ENCODE measurements at places on chromosomes 7 and 10. TPM values are rescaled to one million over a fixed set of nuclear protein-coding genes. Genes with fewer than 3 reads are reported as not detected.

SEMA3C gene
- not detected for total RNA-seq

GHRHR gene
- not detected for total RNA-seq

MOGAT3 gene
- total RNA-seq, result not detected

HOXA1 gene
- 0.25 TPM for total RNA-seq

MRLN gene
- not detected for total RNA-seq

GDF2 gene
- total RNA-seq, result not detected

SPDYE16 gene
- total RNA-seq, result 0.20 TPM

LRRC4 gene
- total RNA-seq, result not detected

TMEM26 gene
- not detected for total RNA-seq

DUSP5 gene
- total RNA-seq, result 49.4 TPM

ANKRD30A gene
- not detected for total RNA-seq

CYP17A1 gene
- not detected for total RNA-seq

PLA2G12B gene
- not detected for total RNA-seq

TAF3 gene
- total RNA-seq, result 12.7 TPM

GRCh38 chr10:44936314-44936975 is 23.2 kb upstream of the RASSF4 start:
- DNase-seq, result no peak

DNA sequence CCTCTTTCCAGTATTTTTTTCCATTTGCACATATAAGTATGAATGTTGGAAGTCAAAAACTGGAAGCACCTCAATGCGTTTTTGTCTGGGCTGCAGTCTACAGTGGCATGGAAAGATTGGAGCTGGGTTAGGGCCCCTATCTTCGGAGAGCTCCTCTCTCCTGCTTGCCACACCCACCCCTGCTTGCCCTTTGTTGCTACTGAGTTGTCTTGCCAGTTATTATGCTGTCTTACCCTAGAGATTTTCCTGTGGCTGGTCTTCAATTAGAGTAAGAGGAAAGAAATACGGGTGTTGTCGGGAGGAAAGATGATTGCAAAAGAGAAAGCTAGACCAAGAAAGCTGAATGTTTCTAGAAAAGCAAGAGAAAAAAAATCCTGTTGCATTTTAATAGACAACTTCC is 228.9 kb upstream of the CELF2 start:
- no peak for DNase-seq

DNA sequence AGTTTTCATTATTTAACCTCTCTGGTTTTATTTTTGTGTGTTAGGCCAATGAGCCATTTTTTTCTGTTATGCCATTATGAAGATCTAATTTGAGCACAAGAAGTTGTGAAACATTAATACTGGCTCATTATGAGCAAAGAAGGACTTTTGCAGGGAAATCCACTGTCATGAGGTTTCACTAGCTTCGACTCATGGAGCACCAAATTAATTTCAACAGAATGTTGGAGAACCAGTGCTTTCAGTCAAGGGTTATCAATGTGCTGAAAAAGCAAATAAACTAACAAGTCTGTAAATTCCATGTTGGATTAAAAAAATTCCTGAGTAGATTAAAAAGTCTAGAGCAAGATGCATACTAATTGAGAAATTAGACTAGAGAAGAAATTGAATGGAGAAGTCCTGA is 594.2 kb upstream of the FZD8 start:
- no peak for DNase-seq

GRCh38 chr7:25802057-25802456 is 349.9 kb upstream of the NFE2L3 start:
- DNase-seq, result no peak

- no peak for DNase-seq
Observed at GRCh38 chr10:12027539-12027938, 15.1 kb downstream of the UPF2 start.

DNA sequence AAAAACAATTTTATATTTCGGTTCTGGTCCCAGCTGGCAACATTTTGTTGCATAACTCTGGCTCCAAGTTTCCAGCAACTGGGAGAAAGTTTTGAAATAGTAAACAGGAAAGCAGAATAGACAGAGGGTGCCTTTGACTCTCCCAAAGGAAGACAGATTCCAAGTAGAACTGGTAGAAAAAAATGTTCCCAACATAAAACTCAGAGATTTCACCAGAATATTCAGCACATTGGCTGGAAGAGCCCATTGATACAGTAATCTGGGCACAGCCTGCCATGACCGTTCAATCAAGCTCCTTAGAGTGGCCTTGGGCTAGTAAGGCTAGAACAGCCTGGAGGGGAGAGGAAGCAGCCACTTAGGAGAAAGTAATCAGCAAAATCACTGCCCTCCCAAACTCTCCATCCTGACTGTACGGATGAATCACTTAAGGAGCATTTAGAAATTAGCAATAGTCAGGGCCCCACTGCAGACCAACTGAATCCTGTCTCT is 120.4 kb downstream of the CUBN start:
- DNase-seq, result no peak

GRCh38 chr7:126483972-126484371 is 768.8 kb downstream of the GRM8 start:
- DNase-seq, result no peak

- DNase-seq, result no peak
Observed at GRCh38 chr7:44163591-44163990, 22.5 kb upstream of the MYL7 start.

DNA sequence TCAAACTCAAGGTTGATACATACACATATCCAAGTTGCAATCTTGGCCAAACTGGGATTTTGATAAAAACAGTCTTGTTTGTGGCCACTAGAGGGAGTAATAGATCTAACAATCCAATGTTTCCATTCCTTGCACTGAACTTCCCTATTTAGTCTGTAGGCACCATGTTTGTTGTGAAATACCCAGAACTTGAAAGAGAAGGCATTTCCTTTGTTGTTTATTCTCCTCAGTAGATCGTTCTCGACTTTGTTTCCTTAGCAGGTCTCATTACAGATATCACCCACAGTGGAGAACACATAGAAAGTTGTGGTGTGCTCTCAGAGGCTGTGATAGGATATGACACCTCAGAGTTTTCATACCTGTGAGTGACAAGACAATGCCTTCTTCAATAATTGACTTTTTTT is 70.3 kb upstream of the MXI1 start:
- DNase-seq, result no peak

DNA sequence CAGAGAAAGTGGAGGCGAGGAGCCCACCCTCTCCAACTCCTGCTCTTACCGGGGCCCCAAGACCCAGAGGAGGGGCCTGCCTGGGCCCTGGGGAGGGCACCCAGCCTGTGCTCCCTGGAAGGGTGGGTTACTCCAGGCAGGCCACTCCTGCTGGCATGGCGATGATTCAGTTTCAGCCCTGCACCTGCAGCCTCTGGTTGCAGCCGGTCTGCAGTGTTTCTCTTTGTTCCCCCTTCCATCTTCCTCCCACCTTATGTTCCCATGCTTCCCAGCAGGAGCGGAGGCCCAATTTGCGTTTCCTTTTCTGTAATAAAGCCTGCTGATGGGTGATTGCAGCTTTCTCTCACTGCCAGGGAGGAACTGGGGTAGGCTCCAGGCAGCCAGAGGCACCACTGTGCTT is 53.2 kb upstream of the FAM20C start:
- no peak for DNase-seq

- DNase-seq, result no peak
Observed at GRCh38 chr10:97230146-97230545, 44.4 kb upstream of the SLIT1 start.

- no peak for DNase-seq
Observed at GRCh38 chr7:127154958-127155357, 97.8 kb downstream of the GRM8 start.

GRCh38 chr7:36312064-36312914 is 77.4 kb upstream of the ANLN start:
- peak; percentile 20 for DNase-seq

- no peak for DNase-seq
Observed at GRCh38 chr10:5070648-5071410, 23.4 kb upstream of the AKR1C3 start.

GRCh38 chr10:23063973-23064812 is 31.2 kb upstream of the MSRB2 start:
- DNase-seq, result no peak

DNA sequence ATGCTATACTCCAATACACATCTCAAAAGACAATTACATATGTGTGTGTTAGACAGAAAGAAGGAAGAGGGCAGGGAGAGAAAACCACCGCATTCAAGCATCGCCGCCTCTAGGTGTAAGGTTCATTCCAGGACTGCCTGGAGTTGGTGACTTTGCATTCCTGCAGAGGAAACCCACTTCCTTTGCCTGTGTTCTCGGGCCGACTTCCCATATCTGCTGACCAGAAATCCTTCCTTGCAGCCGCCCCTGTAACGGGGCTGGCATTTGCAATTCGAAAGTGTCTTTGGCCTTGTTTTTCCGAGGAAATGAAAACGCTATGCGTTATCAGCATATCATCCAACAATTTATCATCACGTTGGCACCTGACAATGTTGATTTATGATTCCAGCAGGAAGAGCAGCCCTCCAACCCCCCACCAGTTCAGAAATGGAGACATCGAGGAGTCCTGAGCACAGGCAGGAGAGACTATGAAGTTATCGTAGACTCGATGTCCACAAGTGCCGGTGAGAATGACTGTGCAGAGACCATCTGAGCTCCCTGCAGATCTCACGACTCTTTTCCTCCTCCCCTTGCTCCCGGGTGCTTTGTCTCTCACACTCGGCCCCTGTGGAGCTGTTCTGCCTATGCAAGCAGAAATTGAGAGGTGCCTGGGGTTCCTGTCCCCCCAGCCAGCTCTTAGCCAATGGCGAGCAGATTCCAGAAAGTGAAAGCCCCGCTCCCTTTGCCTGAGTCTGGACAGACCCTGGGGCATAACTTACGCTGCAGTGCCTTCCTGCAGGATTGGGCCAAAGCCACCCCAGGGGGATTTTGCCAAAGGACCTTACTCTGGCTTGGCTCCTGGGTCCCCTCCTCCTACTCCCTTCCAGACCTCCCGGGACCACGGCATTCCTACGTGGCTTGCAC is 68.9 kb upstream of the FOXK1 start:
- DNase-seq, result no peak

DNA sequence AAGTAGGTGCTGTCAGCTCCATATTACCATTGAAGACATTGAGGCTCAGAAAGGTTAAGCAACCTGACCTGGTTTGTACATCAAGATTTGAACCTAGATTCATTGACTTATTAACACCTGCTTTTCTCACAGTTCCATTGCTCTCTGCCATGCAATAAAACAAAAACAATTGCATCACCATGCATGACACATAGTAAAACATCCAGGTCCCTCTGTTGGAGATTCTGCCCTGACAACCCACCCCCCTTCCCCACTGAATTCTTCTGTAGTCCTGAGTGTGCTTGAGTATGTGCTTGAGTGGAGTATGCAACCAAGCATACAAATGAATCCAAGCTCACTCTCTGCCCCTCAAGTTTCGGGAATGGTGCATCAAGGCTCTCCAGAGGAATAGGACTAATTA is 6.0 kb upstream of the LMBR1 start:
- DNase-seq, result no peak

- DNase-seq, result peak; percentile 40
Observed at GRCh38 chr10:29804025-29804852, 169.5 kb upstream of the SVIL start.

DNA sequence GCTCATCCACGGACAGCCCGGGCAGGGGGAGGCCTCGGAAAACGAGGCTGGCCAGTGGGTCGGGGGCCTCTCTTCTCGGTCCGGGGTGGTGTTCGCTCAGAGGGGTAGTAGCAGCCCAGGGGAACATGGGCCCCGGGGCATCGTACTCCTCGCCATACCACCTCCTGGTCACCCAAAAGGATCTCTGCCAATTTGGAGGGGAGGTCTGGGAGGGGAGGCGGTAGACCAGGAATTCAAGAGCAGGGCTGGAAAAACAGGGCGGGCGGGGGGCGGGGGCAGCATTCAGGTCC is 67.4 kb downstream of the SLC29A4 start:
- no peak for DNase-seq

GRCh38 chr7:50724526-50725520 is 57.9 kb downstream of the GRB10 start:
- peak; percentile 10 for DNase-seq

DNA sequence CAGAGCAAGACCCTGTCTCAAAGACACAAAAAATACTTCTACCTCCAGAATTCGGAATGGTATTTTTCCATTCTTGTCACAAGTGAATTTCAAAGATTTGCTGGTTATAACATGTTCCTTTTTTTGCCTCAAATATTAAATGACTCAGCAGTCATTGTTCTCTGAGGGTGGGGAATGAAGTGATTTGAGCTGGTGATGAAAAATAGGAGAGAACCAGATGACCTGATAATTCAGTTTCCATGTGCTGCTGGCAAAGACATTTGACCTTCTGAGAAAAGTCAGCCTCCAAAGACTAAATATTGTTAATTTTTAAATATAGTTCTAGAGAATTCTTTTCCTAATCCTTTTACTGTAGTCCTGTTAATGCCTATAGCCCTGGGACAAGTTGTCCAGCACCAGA is 78.9 kb downstream of the CACNB2 start:
- DNase-seq, result no peak

All from activated CD8-positive, alpha-beta T cell treated with anti-CD3 and anti-CD28 coated beads for 36 hours (primary cell).